ENCODE measurements at places on chromosomes 6 and 20.

DNA sequence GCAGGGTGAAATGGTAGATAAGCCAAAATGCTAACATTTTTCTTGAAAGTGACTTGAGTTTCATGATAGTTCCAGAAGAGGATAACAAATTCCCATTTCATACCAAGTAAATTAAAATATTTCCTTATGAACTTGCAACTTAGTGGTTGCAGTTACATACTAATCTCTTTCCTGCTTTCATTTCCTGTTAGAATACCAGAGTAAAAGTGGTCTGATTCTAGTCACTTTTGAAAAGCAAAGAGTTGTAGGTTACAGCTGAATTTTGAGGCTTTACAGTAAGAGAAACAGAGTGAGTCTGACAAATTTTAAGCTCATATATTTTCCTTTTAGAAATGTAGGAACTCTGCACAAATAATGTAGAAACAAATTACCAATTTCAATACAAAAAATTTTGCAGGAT lies 117.4 kb downstream of the ZFAND3 start:
- no peak for DNase-seq

DNA sequence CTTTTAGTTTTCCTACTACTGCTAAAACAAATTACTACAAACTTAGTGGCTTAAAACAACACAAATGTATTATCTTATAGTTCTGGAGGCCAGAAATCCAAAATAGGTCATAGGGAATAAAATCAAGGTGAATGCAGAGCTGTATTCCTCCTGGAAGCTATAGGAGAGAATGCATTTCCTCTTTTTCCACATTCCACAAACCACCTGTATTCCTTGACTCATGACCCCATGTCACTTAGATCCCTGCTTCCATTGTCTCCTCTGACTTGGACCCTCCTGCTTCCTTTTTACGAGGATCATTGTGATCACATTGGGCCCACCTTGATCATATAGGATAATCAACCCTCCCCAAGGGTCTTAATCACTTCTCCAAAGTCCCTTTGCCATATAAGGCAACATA lies 200.8 kb downstream of the KCNQ5 start:
- DNase-seq: no peak

- DNase-seq: no peak
These were observed 26.7 kb downstream of the KAT14 start for GRCh38 chr20:18164356-18164755.

- no peak for DNase-seq
These were observed 132.3 kb downstream of the CARMIL1 start for GRCh38 chr6:25411316-25411950.

GRCh38 chr6:137219664-137220252 lies 573 bp upstream of the IFNGR1 start:
- DNase-seq: no peak

- no peak for DNase-seq
These were observed 77.5 kb downstream of the GINS1 start for GRCh38 chr20:25484911-25485511.

GRCh38 chr6:35219683-35220326 lies 6.0 kb downstream of the SCUBE3 start:
- no peak for DNase-seq

GRCh38 chr6:40779409-40779808 lies 192.2 kb upstream of the LRFN2 start:
- no peak for DNase-seq

GRCh38 chr20:17660667-17661066 lies 21.4 kb downstream of the RRBP1 start:
- no peak for DNase-seq

GRCh38 chr6:170063431-170063830 lies 227.4 kb downstream of the DLL1 start:
- no peak for DNase-seq

DNA sequence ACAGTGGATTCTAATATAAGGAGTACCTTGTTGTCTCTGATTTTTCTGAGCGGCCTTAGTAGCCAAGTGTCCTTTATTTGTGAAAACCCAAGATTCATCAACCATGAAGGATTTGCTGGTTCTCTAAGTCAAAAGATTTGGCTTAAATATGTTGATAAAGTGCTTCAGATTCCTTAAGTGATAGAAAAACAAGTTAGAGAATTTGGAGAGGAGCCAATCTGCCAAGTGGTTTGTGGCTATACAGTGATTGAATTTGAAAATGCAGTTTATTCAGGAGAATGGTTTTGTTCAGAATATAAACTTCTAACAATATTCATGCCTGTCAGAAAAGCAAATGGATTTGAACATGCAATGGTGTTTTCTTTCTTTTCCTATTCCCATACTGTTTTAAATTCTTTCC lies 54.8 kb downstream of the CAP2 start:
- DNase-seq: no peak

- no peak for DNase-seq
These were observed 153.7 kb upstream of the PRDM1 start for GRCh38 chr6:105932440-105932839.

DNA sequence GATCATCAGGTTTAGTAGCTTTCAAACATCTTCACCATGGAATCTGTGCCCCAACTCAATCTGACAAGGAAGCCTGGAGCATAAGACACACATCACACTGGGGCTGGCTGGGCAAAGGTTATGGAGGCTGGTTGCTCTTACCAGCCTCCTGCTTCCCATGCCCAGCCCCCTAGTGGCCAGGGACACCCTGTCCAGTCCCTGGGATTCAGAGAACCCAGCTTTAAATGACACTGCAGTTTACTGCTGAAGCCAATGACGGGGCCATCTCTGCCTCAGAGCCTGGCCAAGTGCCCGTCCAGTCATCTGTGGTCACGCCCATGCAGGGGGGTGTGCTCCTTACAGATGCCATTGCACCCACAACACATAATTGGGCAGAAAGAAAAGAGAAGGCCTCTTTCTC lies 272.9 kb downstream of the SMOC2 start:
- no peak for DNase-seq
